ENCODE measurements at places on chromosomes 4 and X. TPM values are rescaled to one million over a fixed set of nuclear protein-coding genes. Genes with fewer than 3 reads are reported as not detected.
A peak's percentile ranks its signal among the peaks of the same experiment; 100 is the strongest.

DNA sequence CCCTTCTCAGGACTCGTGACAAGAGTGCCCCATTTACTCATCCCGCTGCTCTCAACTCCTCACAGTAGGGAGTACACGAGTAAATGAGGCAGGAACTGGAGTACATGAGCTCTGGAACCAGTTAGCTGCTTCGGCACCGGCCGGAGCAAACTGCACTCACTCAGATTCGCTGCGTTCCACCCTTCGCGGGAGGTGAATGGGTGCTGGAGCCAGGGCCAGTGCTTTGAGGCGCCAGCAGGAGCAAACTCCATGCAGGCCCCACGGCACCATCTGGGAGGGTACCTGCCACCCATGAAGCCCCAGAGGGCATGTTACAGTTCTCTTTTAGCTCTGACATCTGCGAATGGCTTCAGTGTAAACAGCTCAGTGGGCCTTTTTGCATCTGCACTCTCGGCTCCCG, 315.5 kb upstream of the GK2 start:
- no peaks in the 10 kb centered on the region for H3K4me1 ChIP-seq
- no peak for DNase-seq
- no peak overlapping the region for H3K27ac ChIP-seq

DNA sequence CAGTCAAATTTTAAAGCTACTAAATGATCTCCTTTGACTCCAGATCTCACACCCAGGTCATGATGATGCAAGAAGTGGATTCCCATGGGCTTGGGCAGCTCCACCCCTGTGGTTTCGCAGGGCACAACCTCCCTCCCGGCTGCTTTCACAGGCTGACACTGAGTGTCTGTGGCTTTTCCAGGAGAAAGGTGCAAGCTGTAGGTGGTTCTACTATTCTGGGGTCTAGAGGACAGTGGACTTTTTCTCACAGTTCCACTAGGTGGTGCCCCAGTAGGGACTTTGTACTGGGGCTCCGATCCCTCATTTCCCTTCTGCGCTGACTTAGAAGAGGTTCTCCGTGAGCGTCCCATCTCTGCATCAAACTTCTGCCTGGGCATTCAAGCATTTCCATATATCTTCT, 845.2 kb downstream of the PCDH18 start:
- no peaks in the 10 kb centered on the region for H3K36me3 ChIP-seq
- no peak for DNase-seq
- no peaks in the 10 kb centered on the region for H3K4me1 ChIP-seq
- no peak overlapping the region for H3K27ac ChIP-seq
- H3K27me3 ChIP-seq: no peaks in the 10 kb centered on the region
- no peak overlapping the region for H3K4me3 ChIP-seq

DMD gene
- total RNA-seq: 119 TPM

GRCh38 chrX:154458954-154459778, 1.1 kb downstream of the PLXNA3 start:
- H3K4me3 ChIP-seq: peak overlapping the region; percentile 79
- H3K27ac ChIP-seq: peak overlapping the region; percentile 76
- no peaks in the 10 kb centered on the region for H3K4me1 ChIP-seq
- no peak for DNase-seq
- no peaks in the 10 kb centered on the region for H3K36me3 ChIP-seq

- DNase-seq: no peak
- H3K36me3 ChIP-seq: no peaks in the 10 kb centered on the region
- no peaks in the 10 kb centered on the region for H3K4me1 ChIP-seq
- no peak overlapping the region for H3K4me3 ChIP-seq
Observed at GRCh38 chr4:42767669-42768068, 110.8 kb upstream of the ATP8A1 start.

CABS1 gene
- 0.28 TPM for total RNA-seq

All from uterus (tissue), 4 donors.